ENCODE measurements at places on chromosomes 2 and 18.

- H3K27ac ChIP-seq, result no peak overlapping the region
- DNase-seq, result no peak
- H3K4me3 ChIP-seq, result no peak overlapping the region
- H3K36me3 ChIP-seq, result peaks cover 12% of the 10 kb centered on the region
- H3K27me3 ChIP-seq, result peaks cover 17% of the 10 kb centered on the region
- peaks cover 24% of the 10 kb centered on the region for H3K4me1 ChIP-seq
These were observed 2.0 kb downstream of the RAB27B start for GRCh38 chr18:54830260-54830659.

- no peak overlapping the region for H3K27ac ChIP-seq
- no peak overlapping the region for H3K4me3 ChIP-seq
- no peaks in the 10 kb centered on the region for H3K36me3 ChIP-seq
- DNase-seq, result no peak
- no peaks in the 10 kb centered on the region for H3K4me1 ChIP-seq
These were observed 321.5 kb downstream of the SATB2 start for GRCh38 chr2:199136242-199136641.

DNA sequence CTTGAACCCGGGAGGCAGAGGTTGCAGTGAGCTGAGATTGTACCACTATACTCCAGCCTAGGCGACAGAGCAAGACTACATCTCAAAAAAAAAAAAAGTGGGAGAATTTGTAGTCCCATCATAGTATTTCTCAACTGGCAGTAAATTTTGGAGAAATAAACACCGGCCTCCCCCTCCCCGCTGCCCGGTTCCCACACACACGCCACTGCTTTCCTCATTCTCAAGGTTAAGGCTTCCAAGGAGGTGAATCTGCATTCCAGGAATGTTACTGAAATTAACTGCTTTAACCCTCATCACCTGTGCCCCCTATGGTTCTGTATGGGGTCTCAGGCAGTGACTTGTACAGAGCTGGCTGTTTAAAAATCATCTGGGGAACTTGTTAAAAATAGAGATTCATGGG, 49.9 kb downstream of the MRPL35 start:
- H3K27ac ChIP-seq, result no peak overlapping the region
- no peaks in the 10 kb centered on the region for H3K36me3 ChIP-seq
- H3K4me1 ChIP-seq, result no peaks in the 10 kb centered on the region

- H3K4me1 ChIP-seq, result peaks cover 43% of the 10 kb centered on the region
- no peak overlapping the region for H3K4me3 ChIP-seq
- H3K27ac ChIP-seq, result peak overlapping the region; percentile 45
- H3K27me3 ChIP-seq, result no peaks in the 10 kb centered on the region
- peak; percentile 28 for DNase-seq
These were observed 3.5 kb upstream of the RNU4ATAC start for GRCh38 chr2:121527009-121527682.

- H3K4me3 ChIP-seq, result no peak overlapping the region
- no peak overlapping the region for H3K27ac ChIP-seq
- H3K4me1 ChIP-seq, result no peaks in the 10 kb centered on the region
- H3K27me3 ChIP-seq, result peaks cover 3% of the 10 kb centered on the region
- DNase-seq, result no peak
These were observed 147.9 kb upstream of the CAVIN2 start for GRCh38 chr2:191994749-191995148.

GRCh38 chr2:55112229-55113031, 62.2 kb upstream of the RTN4 start:
- H3K4me1 ChIP-seq, result peaks cover 5% of the 10 kb centered on the region
- H3K4me3 ChIP-seq, result no peak overlapping the region
- H3K27ac ChIP-seq, result no peak overlapping the region
- no peaks in the 10 kb centered on the region for H3K36me3 ChIP-seq
- H3K27me3 ChIP-seq, result no peaks in the 10 kb centered on the region

DNA sequence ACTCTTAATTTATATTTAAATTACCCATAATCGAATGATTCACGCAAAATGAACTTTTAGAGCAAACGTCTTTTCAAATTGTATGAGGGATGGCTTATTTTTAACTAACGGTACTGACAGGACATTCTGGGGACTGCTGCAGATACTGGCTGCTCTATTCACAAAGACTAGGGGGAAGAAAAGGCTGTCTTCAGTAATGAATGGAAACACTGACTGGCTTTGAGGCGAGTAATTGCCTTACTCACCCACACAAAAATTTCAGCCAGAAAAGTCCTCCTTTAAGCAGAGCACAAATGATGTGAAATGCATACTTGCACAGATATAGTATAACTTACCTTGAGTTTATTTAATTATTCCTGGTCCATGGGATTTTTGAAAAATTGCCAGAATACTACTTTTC, 852.6 kb downstream of the DPP10 start:
- DNase-seq, result no peak
- H3K4me3 ChIP-seq, result no peak overlapping the region
- H3K27ac ChIP-seq, result no peak overlapping the region
- H3K27me3 ChIP-seq, result no peaks in the 10 kb centered on the region
- no peaks in the 10 kb centered on the region for H3K4me1 ChIP-seq
- H3K36me3 ChIP-seq, result no peaks in the 10 kb centered on the region

- DNase-seq, result no peak
- peaks cover 4% of the 10 kb centered on the region for H3K27me3 ChIP-seq
- no peaks in the 10 kb centered on the region for H3K4me1 ChIP-seq
- H3K4me3 ChIP-seq, result no peak overlapping the region
- no peak overlapping the region for H3K27ac ChIP-seq
- H3K36me3 ChIP-seq, result no peaks in the 10 kb centered on the region
These were observed 44.8 kb upstream of the EHBP1 start for GRCh38 chr2:62660582-62661262.

DNA sequence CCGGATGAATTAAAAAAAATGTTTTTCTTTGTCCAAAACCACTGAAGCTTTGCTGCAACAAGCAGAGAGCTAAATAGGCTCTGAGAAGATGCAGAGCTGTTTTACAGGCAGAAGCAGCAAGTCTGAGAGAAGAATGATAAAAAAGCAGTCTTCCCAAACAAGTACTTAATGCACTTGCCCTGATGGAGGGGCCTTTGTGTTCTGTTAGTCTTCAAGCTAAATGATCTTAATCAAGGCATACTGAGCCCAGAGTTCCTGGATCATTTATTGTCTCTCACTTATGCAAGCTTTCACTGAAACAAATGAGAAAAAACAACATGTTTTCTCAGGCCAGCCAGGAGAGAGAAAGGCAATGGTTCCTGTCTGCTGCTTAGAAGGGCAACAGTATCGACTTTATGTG, 152.5 kb downstream of the CLIP4 start:
- H3K4me3 ChIP-seq, result no peak overlapping the region
- H3K36me3 ChIP-seq, result no peaks in the 10 kb centered on the region
- H3K4me1 ChIP-seq, result no peaks in the 10 kb centered on the region
- H3K27me3 ChIP-seq, result peaks cover 2% of the 10 kb centered on the region
- DNase-seq, result no peak
- no peak overlapping the region for H3K27ac ChIP-seq

- peaks cover 24% of the 10 kb centered on the region for H3K4me1 ChIP-seq
- peak overlapping the region; percentile 74 for H3K27ac ChIP-seq
- no peaks in the 10 kb centered on the region for H3K27me3 ChIP-seq
- H3K36me3 ChIP-seq, result peaks cover 50% of the 10 kb centered on the region
These were observed 55.1 kb upstream of the TTC27 start for GRCh38 chr2:32572737-32573136.

GRCh38 chr2:149652926-149653325, 65.4 kb upstream of the MMADHC start:
- no peak overlapping the region for H3K27ac ChIP-seq
- H3K36me3 ChIP-seq, result no peaks in the 10 kb centered on the region
- DNase-seq, result no peak
- H3K27me3 ChIP-seq, result no peaks in the 10 kb centered on the region
- H3K4me1 ChIP-seq, result no peaks in the 10 kb centered on the region

- H3K36me3 ChIP-seq, result no peaks in the 10 kb centered on the region
- no peaks in the 10 kb centered on the region for H3K4me1 ChIP-seq
- no peak overlapping the region for H3K27ac ChIP-seq
These were observed 27.6 kb upstream of the LGALSL start for GRCh38 chr2:64426183-64426952.

DNA sequence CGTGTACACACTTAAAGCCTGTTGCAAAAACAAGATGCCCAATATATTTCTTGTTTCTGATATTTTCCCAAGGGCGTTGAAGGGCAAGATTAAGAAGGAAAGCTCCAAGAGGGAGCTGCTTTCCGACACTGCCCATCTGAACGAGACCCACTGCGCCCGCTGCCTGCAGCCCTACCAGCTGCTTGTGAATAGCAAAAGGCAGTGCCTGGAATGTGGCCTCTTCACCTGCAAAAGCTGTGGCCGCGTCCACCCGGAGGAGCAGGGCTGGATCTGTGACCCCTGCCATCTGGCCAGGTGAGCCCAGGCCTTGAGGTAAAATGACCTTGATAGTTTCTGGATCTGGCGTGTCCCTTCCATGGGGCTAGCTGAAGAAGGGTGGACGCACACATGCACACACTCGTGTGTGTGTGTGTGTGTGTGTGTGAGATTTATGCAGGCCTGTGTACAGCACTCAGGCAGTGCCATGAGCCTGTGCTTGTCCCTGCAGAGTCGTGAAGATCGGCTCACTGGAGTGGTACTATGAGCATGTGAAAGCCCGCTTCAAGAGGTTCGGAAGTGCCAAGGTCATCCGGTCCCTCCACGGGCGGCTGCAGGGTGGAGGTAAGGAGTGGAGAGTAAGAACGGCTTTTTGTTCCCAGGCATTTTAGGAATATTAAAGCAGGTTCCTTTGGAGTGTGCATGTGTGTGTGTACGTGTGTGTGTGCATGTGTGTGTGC, 23.6 kb downstream of the MLPH start:
- H3K27me3 ChIP-seq, result peaks cover 14% of the 10 kb centered on the region
- H3K27ac ChIP-seq, result no peak overlapping the region
- no peaks in the 10 kb centered on the region for H3K4me1 ChIP-seq
- no peak overlapping the region for H3K4me3 ChIP-seq
- no peak for DNase-seq

- no peak overlapping the region for H3K4me3 ChIP-seq
- no peak for DNase-seq
- H3K27ac ChIP-seq, result no peak overlapping the region
- no peaks in the 10 kb centered on the region for H3K27me3 ChIP-seq
- H3K4me1 ChIP-seq, result peaks cover 7% of the 10 kb centered on the region
These were observed 102.5 kb upstream of the NOSTRIN start for GRCh38 chr2:168699844-168700417.

- no peak for DNase-seq
- no peaks in the 10 kb centered on the region for H3K36me3 ChIP-seq
- H3K27me3 ChIP-seq, result peaks cover 41% of the 10 kb centered on the region
- H3K4me1 ChIP-seq, result peaks cover 31% of the 10 kb centered on the region
- peak overlapping the region; percentile 63 for H3K27ac ChIP-seq
- H3K4me3 ChIP-seq, result peak overlapping the region; percentile 60
These were observed 23.3 kb downstream of the PLEK start for GRCh38 chr2:68388358-68388757.

- no peak overlapping the region for H3K4me3 ChIP-seq
- peaks cover 23% of the 10 kb centered on the region for H3K27me3 ChIP-seq
- H3K36me3 ChIP-seq, result no peaks in the 10 kb centered on the region
- no peaks in the 10 kb centered on the region for H3K4me1 ChIP-seq
- no peak for DNase-seq
These were observed 13.9 kb downstream of the ADAM23 start for GRCh38 chr2:206457188-206457634.

DNA sequence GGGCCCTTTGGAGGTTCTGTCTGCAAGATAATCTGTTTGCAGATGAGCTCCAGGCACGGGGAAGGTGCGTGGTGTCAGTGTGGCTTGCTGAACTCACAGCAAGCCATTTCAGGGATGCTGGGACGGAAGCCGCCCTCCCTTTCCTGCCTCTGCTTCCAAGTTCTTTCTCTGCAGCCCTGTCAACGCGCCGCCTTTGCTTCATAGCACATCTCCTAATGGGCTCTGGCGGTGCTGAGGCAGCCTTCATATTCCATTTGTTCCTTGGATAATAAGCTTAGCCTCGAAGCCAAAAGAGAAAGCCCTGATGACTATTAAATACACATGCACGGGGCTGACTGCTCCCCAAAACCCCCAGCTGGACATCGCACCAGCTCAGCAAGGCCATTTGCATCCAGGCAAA, 81.7 kb upstream of the TAF1B start:
- H3K27ac ChIP-seq, result no peak overlapping the region
- no peak for DNase-seq
- H3K4me3 ChIP-seq, result no peak overlapping the region
- H3K4me1 ChIP-seq, result peaks cover 35% of the 10 kb centered on the region
- no peaks in the 10 kb centered on the region for H3K36me3 ChIP-seq
- H3K27me3 ChIP-seq, result peaks cover under 1% of the 10 kb centered on the region

DNA sequence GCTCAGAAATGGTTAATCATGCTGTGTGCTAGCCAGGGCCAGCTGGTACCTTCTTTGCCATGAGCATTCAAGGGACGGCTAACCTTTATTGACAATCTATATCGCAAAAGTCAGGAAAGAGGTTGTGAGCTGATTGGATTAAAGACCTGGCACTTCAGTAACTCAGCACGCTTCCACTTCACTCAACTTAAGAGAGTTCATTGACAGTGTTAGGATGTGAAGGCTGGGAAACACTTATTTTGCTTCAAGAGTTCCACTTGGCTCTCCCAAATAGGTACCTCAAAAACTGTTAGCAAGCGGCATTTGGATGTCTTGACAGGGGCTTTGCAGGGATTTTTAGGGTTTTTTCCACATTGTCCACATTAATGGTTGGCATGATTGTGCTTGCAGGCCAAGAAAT, 25.1 kb upstream of the TXNDC2 start:
- peaks cover 32% of the 10 kb centered on the region for H3K4me1 ChIP-seq
- peaks cover 7% of the 10 kb centered on the region for H3K27me3 ChIP-seq
- no peak for DNase-seq
- H3K36me3 ChIP-seq, result peaks cover 3% of the 10 kb centered on the region
- H3K27ac ChIP-seq, result no peak overlapping the region

DNA sequence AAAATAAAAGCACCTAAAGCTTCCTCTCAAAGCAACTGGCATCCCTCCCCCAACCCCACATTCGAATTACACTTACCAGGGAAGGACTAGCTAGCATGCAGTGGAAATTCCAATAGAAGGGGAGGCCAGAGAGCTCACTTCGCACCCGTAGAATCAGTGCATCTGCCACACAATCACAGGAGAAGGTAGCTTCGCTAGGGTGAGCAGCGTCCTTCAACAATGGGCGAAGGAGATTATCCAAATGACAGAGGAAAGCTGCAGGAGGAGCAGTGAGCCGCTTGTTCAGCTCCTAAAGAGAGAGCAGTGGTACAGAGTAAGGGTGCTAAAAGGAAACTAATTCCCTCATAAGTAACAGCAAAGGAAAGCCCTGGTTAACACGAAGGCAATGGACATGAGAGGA, 3.2 kb downstream of the NHEJ1 start:
- no peak overlapping the region for H3K27ac ChIP-seq
- no peak for DNase-seq
- no peaks in the 10 kb centered on the region for H3K27me3 ChIP-seq
- no peak overlapping the region for H3K4me3 ChIP-seq
- peaks cover 19% of the 10 kb centered on the region for H3K4me1 ChIP-seq
